ENCODE measurements at places on chromosomes 16 and 17.
A peak's percentile ranks its signal among the peaks of the same experiment; 100 is the strongest.

DNA sequence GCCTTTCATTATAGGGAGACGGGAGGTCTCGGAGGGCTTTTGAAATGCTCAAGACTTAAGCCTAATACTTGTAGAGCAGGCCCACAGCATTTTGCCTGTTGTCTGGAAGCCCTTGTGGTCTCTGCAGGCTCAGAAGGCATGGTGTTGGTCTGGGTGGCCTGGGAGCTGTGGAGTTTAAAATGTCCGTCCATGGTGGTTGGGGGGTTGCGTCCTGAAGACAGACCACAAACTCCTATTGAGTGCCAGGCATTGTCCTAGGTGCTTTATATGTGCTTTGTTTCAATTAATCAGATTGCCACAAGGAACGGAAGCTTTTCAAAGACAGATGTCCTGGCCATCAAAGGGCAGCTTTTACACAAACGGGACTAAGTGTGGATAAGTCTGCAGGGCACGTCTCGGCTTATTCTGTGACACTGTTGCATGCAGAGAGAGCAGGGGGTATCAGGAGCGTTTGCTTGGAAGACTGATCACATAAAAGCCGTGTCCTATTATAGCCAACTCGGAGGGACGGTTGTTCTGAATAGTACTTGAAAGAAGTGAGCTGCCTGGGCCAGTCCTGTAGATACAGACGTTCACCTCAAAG is 7.8 kb downstream of the NTN1 start:
- DNase-seq: no peak

- DNase-seq: no peak
These were observed 145.5 kb upstream of the PMFBP1 start for GRCh38 chr16:72317446-72317845.

DNA sequence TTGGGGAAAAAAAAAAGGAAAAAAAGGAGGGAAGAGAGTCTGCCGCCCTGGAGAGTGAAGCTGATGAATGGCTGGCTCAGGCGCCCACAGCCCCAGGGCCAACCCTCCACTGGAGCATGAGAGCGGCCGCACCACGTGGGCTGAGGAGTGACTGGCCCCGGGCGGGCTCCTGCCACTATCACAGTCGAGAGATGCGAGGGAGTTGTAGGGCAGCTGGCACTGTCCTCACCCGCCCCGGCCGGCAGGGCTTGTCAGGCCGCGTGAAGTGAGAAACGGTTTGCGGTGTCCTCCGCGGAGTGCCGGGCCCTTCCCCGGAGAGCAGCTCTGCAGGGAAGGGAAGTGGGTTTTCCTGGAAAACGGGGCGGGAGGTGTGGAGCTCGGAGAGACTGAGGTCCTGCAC is 45.9 kb downstream of the JPH3 start:
- DNase-seq: no peak

GRCh38 chr16:55367866-55368603 is 44.0 kb downstream of the IRX6 start:
- DNase-seq: no peak

- DNase-seq: no peak
These were observed 25.4 kb downstream of the PELP1 start for GRCh38 chr17:4678448-4679026.

- no peak for DNase-seq
These were observed 67.8 kb upstream of the AXIN2 start for GRCh38 chr17:65629234-65629690.

GRCh38 chr17:18984273-18985114 is 20.1 kb downstream of the FAM83G start:
- DNase-seq: no peak

DNA sequence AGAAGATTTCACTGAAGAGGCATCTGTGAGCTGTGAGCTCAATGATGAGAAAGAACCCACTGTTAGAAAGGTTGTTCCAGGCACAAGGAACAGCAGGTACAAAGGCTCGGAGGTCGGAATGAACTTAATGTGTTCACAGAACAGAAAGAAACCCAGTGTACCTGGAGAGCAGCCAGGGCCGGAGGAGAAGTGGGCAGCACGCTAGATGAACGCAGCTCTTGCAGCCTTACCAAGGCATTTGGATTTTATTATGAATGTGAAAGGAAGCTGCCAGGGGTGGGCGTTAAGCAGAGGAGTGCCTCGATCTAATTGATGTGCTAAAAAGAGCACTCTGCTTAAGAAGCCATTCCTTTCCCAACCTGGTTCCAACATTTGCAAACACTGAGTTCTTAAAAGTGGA is 19.0 kb downstream of the EEF2K start:
- peak; percentile 69 for DNase-seq

GRCh38 chr17:15738066-15738465 is 6.0 kb downstream of the TBC1D26 start:
- DNase-seq: no peak

DNA sequence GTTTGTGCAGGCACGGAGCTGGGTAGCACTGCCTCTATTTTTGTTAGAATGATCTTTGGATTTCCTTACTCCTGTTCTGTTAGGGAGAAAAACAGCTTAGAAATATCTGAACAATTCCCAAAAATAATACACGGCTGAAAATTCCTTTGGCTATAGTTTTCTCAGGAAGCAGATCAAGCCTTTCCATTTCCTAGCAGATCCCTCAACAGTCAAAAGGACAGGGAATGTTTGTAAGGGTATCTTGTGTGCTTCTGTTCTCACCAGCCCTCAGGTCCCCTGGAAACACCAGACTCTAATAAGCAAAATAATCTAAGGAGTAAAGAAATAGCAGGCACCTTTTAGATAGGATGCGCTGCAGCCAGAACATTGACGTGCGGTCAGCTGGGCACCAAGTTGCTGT is 30.5 kb upstream of the WSB1 start:
- DNase-seq: no peak

DNA sequence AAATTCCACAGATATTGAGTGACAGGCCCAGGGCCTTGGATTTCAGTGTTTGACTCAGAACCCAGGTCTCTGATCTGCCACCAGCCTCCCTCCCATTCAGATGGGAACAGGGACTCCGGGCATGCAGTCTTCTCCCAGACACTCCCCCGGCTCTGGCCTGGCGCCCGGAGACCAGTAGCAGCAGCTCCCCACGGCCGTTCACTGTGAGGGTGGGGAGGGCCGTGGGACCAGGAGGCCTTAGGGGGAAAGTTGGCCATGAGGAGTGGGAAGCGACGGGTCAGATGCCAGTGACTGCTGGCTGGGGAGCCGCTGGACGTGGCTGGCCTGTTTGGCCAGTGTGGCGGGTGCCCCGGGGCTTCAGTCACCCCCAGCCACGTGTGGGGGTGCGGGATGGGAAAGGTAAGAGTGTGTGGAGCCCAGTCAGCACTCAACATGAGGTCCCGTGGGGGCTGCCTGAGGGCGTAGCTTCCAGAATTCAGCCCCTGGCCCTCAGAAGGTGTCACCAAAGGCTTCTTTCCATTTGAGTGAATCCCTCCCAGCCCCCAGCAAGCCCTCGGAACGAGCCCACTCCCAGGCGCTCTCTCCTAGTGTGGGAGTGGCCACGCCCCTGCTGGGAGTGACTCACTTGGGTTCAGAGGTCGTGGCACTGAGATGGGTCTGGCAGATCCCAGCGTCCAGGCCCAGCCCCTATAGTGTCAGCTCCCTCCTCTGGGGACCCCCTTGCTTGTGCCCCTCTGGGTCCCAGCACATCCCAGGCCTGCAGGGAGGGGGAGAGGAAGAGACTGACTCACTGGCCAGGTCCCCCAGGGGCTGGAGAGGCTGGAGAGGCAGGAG is 309.4 kb downstream of the SEC14L1 start:
- peak; percentile 78 for DNase-seq

GRCh38 chr17:20200016-20200795 is 191.0 kb downstream of the SPECC1 start:
- no peak for DNase-seq

DNA sequence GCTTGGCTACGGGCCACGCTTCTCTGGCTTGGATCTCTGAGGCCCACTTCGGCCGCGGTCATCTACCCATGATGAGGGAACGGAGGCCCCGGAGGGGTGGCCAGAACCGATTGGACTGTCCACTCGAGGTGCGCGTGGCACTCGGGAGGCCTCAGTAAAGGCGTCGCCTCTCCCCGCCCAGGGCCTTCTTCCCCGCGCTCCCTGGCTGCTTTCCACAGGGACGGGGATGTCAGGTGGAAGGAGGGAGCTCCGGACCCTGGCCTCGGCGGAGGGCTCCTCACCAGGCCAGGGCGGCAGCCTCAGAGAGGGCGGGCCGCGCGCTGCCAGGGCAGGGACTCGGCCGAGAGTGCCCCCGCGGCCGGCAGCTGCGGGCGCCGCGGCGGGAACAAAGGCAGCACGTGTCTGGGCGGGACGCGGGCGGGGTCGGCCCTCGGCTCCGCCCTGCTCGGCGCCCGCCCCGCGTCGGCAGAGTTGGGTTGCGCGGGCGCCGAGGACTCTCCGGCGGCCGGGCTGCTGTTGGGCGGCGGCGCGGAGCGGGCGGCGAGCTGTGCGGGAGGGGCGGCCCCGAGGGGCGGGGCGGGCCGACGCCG is 587 bp upstream of the CDK5R1 start:
- DNase-seq: peak; percentile 80

DNA sequence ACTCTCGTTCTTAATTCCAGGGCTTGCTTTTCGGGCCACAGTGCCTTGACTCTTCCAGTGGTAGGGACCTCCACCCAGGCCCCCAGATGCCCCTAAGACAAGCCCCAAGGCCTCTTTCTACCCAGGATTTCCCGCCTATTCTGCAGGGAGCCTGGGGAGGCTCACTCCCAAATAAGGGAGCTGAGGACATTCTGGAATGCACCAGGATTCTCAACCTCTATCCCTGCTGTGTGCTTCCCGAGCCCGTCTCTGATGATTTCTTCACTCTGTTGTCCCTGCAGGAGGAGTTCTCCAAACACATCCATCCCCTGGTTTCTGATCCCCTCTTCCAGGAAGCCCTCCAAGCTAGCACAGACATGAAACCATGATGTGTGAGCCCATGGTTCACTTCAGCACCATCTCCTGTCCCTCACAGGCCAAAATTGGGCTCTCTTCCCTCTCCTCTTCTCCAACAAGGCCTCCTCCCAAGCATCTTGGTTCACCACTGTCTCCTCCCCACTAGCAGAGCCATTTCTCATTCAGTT is 255.9 kb downstream of the KATNIP start:
- no peak for DNase-seq

DNA sequence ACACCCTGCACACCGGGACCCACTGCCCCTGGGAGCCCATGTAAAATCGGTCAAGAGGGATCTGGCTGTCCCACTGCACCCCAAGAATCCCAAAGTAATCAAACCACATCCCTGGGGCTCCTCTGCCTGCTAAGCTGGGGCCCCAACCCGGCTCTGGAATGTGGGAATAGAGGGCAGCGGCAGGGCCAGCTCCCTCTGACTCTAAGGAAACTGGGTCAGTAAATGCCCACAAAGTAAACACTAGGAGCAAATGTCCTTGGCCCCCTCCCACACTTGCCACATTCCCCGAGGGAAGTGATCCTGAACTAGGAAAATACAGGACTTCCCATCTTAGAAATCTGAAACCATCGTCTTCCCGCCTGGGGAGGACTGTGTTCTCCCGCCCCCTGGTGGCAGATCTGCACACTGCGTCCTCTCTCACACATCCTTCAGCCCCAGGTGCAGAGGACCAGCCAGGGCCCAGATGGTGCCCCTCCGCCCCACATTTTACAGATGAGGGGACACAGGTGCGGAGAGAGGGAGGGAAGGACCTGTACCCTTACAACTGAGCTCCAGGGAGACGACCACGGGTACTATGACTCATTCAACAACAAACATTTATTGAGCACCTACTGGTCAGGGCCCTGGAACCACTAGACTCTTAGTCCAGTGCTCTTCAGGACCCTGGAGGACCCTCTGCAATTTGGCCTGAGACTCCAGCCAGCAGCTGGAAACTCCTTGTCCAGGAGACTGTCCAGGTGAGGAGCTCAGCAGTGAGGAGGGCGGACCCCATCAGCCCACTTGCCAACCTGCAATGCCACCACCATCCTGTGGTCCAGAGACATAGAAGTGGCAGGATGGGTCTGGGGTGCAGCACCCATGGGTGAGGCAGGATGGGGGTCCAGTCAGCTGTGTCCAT is 10.1 kb downstream of the P3H4 start:
- peak; percentile 45 for DNase-seq

DNA sequence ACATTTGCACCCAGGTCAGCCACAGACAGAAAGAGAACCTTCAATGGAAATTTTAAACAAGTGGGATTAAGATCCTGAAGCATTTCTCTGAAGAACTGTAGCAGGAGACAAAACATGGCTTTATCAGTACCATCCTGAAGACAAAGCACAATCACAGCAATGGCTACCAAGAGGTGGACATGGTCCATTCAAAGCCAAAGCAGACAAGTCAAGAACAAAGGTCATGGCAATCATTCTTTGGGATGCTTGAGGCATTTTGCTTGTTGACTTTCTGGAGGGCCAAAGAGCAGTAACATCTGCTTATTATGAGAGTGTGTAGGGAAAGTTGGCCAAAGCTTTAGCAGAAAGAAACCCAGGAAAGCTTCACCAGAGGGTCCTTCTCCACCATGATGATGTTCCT is 248.2 kb downstream of the TOX3 start:
- no peak for DNase-seq

DNA sequence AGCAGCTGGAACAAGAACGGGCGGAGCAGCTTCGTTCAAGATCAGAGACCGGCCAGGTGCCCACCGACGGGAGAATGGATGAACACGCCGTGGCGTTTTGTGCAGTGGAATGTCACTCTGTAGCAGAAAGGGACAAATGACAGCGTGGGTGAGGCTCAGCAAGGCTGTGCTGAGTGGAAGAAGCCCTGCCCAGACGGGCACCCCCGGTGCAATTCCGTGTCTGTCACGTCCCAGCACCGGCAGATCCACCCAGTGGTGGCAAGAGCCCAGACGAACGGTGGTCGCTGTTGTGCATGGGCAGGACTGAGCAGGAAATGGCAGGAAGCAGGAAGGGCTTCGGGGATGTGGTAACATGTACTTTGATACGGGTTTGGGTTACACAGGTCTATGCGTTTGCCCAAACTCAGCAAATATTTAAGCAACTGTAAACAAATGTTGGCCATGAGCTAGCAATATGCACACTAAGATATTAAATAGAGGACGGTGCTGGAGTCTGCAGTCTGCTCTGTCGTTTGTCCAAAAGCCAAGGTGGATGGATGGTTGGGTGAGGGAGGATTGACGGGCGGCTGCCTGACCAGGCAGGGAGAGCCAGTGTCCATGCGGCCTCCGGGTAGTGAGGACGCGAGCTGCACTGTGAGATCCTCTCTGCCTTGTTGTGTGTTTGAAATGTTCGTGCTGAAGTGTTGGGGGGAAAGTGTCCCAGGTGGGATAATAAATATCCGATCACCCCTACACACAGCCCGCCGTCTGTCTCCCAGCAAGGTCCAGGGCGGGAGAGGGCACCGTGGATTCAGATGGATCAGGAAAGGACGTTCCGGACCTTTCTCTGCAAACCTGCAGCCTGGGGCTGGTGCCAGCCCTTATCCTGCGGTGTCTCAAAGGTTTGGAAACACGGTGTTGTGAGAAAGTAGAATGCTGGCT is 48.4 kb downstream of the COX4I1 start:
- no peak for DNase-seq

Data from occipital lobe (tissue), 3 donors.